Upper lobe of left lung (tissue), 6 donors: ENCODE measurements at places on chromosomes 1 and 21. TPM values are rescaled to one million over a fixed set of nuclear protein-coding genes. Genes with fewer than 3 reads are reported as not detected.
A peak's percentile ranks its signal among the peaks of the same experiment; 100 is the strongest.

CBR3 gene
- total RNA-seq: 7.5 TPM

SHISA4 gene
- 10.8 TPM for total RNA-seq

IGSF5 gene
- not detected for total RNA-seq

KCTD3 gene
- total RNA-seq: 20.3 TPM

ARHGEF16 gene
- total RNA-seq: 13.8 TPM

ACKR1 gene
- total RNA-seq: 14.7 TPM

GRCh38 chr1:39214998-39215873 lies 10.7 kb downstream of the MACF1 start:
- DNase-seq: no peak

DNA sequence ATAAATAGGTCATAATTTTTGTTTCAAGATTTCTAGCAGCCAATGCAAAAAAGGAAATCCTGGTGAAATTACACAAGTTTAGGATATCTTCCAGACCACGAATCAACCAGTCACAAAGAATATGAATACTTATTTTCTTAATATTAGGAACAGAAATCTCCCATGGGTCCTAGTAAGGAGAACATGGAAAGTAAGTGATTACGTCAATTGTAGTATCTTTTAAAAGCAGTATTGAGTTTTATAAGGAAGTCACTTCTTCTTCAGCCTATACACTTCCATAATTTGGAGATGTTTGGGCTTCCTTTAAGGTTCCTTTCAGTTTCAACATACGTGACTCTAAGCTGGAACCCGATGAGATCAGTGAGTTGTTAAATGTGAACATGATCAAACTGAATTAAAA lies 534.5 kb downstream of the USP25 start:
- DNase-seq: no peak

GRCh38 chr1:41344708-41345159 lies 16.5 kb upstream of the FOXO6 start:
- no peak for DNase-seq

- peak; percentile 6 for DNase-seq
These were observed 2.1 kb upstream of the DENND2C start for GRCh38 chr1:114671939-114672275.

- no peak for DNase-seq
These were observed 41.8 kb upstream of the RALGPS2 start for GRCh38 chr1:178683291-178683690.

DNA sequence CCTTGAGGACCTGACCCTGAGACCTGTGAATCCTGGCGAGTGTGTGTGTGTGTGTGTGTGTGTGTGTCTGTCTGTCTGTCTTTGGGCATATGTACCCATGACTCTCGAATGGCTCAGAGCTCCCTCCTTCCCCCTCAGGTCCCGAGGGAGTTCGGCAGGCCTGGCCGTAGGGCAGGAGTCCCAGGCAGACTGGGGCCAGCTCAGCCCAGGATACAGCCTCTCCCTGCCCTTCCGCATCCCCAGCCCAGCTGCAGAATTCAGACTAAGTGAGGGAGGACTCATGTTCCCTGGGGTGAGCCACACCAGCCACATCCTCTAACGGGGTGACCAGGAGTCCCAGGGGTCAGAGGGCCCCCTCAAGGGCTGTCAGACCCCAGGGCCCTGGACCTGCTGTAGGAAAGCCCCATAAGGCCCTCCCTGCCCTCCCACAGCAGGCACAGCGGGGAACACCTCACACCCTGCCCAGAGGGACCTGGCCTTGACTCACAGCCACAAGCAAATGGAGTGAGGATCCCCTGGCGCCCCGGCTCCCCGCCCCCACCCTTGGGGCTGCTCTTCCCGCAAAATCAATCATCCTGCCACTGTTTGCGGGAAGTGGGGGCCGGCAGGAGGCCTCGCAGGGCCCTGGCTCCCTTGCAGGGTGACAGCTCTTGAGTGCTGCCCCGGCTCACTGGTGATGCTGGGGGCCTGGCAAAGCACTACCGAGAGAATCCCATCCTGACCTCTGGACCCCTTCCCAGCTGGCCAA lies 101.7 kb upstream of the CASZ1 start:
- no peak for DNase-seq

GRCh38 chr21:38948377-38949069 lies 142.8 kb downstream of the ETS2 start:
- DNase-seq: no peak

GRCh38 chr1:13730291-13730690 lies 30.3 kb downstream of the PRDM2 start:
- no peak for DNase-seq
